Kidney tubule cell (primary cell): ENCODE measurements at places on chromosomes 3 and 15.

- DNase-seq = peak; percentile 28
These were observed 16.7 kb downstream of the HCN4 start for GRCh38 chr15:73352082-73352481.

GRCh38 chr15:76341366-76342057, 4.9 kb downstream of the ISL2 start:
- no peak for DNase-seq

DNA sequence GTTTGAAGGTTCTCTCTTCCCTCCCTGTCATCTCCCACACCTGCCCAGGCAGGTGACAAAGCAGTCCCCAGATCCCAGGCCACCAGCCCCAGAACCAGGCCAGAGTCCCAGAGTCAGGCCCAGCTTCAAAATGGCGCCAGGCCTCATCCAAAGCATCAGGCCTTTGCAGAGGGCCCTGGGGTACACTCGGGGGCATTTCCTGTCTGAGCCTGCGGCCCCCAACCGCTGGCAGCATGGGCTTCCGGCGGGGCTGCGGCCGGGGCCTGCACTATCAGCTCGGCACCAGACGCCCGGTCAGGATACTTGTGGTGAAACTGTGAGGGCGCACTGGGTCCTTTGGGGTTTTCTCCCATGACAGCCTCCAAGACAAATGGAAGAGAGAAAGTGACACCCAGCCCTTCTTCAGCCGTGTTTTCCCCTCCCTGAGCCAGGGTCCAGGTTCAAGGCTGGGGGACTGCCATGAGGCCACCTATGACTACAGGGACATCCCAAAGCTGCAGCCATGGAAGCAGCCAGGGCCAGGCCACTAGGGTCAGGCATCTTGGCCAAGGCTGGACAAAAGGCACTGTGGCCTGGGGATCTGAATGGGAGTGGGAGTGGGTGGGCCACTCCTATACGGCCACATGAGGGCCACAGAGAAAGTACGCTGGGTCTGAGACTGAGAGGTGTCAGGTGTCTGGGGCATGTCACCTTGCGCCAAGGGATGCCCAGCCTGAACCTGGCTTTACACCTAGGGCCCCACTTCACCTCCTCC, 33.9 kb downstream of the RPN1 start:
- DNase-seq = no peak

GRCh38 chr15:68989541-68990230, 24.8 kb upstream of the NOX5 start:
- no peak for DNase-seq

GRCh38 chr15:90190606-90191343, 10.4 kb upstream of the SEMA4B start:
- peak; percentile 72 for DNase-seq

DNA sequence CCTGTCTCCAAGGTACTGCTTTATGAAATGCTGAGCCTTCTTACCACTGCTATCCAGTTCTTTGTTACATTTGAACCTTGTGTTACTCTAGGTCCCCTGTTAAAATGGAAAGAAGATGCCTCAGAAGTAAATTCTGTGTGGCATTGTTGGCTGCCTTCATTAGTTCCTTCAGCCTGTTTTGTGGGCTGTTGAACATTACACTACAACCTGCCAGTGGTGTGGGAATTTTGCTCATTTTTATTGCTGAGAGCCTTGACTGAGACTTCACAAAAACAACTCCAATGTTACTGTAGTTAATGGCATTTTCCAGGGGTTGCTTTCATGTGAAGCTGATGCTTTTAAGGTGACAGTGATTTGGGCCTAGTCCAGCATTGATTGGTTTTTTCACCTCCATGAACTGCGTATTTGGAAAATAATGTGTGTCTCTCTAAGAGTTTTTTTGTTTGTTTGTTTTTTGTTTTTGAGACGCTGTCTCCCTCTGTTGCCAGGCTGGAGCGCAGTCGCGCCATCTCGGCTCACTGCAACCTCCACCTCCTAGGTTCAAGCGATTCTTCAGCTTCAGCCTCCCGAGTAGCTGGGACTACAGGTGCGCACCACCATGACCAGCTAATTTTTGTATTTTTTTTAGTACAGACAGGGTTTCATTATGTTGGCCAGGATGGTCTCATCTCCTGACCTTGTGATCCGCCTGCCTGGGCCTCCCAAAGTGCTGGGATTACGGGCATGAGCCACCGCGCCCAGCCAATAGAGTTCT, 4.3 kb downstream of the MAPK6 start:
- DNase-seq = no peak

DNA sequence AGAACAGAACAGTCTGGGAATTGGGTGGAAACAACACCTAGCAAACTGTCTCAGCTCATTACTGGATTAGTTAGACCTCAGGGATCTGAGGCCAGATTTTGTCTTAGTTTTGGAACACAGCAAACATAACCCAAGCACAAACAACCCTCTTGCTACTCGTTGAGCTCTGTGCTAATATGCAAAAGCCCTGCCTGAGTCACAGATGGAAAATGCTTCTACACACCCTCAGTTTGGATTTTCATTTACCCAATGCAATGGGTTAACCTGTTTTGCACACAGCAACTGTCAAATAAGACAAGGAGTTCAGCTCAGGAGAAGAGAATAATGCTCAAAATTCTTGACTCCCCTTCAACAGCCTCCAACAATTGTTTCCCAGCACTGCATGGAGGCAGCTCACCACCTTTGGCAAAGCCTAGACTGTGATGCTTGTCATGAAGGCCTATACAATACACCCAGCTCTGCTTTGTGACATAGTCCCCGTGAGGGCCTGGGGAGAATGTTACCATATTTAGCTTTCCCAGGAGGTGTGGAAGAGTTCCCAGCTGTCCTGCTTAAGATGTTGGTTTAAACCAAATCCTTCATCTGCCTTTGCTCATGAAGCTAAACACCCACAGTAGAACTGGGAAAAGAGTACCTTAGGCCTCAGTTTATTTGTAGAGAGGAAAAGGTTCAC, 68.9 kb upstream of the MNS1 start:
- no peak for DNase-seq

GRCh38 chr3:13115991-13116390, 42.8 kb upstream of the IQSEC1 start:
- DNase-seq = no peak

DNA sequence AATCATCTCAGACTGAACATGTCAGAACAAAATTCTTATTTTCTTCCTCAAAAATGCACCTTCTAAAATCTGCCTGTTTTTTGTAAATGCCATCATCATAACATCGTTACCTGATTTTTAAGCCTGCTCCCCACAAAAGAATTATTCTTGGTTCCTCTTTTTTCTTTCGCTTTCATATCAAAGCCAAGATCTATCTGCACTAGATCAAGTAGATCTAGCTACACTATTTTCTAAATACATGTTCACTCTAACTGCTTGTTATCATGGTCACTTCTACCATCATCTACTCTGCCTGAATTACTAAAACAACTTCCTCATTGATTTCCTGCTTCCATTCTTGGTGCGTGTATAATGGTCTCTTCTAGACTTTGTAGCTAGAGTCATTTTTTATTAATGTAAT, 217.7 kb downstream of the ARPP21 start:
- DNase-seq = no peak

DNA sequence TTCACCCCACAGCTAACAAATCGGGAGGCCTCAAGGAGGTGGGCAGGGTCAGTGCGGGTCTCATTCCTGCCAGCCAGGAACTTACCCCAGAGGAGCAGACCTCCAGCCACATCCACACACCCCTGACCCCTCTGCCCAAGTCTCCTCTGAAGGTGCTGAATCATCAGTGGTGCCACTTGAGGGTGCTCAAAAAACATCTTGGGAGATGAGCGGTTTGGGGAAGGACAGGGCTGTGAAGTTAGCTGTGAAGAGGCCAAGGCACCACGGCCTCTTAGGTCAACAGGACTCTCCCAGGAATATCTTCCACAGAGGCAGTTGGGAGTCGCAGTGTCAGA, 1.2 kb downstream of the DAPK2 start:
- DNase-seq = no peak

GRCh38 chr15:62545467-62546227, 380.6 kb upstream of the C2CD4B start:
- DNase-seq = peak; percentile 76

DNA sequence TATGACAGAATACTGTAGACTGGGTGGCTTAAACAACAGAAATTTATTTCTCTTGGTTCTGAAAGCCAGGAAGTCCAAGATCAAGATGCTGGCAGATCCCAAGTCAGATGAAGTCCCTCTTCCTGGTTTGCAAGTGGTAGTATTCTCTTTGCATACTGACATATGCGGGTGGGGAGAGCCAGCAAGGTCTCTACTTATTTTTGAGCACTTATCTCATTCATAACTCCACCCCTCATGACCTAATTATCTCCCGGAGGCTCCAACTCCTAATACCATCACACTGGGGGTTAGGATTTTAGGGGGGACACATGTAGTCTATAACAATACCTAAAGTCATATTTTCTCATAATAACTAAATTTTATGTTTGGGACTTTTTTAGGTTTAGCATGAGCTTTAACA, 65.3 kb downstream of the BLM start:
- no peak for DNase-seq

DNA sequence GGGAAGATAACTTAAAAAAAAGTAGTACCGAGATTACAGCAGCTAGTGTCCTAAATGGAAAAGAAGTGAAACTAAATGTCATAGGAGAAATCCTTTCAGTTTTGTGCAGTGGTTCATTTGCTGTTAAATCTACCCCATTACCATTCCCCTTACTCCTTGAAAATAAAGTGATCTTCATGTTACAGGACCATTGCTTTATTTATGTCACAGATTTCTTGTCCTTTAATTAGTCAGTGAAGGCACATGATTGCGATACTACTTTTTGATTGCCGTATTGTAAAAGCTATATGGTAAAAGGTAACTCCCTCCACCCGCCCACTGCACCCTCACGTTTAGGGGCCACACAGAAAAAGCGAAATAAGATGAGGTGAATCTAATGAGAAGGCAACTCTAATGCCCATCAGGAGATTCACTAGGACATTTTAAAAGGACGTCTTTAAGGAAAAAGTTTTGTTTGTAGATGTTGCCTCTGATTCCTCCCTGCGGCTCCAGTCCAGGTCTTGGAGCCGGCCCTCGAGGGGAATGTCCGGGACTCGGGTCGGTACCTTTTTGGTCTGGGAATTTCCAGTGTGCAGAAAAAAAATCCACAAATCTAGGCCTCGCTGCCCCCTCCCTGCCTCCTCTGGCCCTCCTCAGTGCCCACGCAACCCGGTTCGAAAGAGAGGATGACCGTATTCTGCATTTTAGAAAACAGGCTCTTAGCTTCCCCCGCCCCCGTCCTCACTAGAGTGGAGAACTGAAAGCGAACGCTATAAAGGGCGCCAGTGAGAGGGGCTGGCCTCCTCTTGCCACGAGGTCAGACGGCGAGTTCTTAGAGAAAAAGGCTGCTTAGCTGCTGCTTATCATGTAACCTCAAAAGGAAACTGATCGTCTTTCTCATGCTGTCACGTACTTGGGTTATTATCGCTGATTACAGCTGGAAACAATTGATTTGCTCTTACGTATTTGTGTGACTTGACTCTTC, 21.8 kb upstream of the NFKBIZ start:
- DNase-seq = peak; percentile 92

- DNase-seq = peak; percentile 94
These were observed 225.5 kb upstream of the IL12A start for GRCh38 chr3:159763011-159763601.

DNA sequence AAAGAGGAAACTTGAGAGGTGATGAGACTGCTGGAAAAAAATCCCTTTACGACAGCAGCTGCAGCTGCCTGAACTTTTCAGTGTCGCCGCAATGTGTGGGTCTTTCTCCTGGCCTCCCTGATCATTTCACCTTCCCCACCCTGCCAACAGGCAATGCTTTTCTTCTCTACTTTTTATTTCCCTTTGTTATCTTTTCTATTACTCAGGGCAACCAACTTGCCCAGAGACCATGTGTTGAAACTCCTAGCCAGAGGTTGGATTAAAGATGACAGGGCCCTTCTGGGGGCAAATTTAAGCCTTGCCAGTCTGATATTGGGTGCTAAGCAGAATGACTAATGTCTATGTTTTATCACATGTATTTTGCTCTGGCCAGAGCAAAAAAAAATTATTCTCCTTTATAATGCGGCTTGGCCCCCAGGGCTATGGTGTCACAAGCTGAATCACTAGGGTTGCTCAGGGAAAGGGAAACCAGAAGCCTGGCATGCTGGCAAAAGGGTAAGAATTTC, 51.5 kb upstream of the CFAP20DC start:
- peak; percentile 20 for DNase-seq
